Stimulated activated naive CD4-positive, alpha-beta T cell treated with Interleukin-2 at 50 U/mL for 16 hours (primary cell): ENCODE measurements at places on chromosomes 16 and 17.

GRCh38 chr16:27429330-27429871 is 27.4 kb downstream of the IL21R start:
- DNase-seq: no peak

DNA sequence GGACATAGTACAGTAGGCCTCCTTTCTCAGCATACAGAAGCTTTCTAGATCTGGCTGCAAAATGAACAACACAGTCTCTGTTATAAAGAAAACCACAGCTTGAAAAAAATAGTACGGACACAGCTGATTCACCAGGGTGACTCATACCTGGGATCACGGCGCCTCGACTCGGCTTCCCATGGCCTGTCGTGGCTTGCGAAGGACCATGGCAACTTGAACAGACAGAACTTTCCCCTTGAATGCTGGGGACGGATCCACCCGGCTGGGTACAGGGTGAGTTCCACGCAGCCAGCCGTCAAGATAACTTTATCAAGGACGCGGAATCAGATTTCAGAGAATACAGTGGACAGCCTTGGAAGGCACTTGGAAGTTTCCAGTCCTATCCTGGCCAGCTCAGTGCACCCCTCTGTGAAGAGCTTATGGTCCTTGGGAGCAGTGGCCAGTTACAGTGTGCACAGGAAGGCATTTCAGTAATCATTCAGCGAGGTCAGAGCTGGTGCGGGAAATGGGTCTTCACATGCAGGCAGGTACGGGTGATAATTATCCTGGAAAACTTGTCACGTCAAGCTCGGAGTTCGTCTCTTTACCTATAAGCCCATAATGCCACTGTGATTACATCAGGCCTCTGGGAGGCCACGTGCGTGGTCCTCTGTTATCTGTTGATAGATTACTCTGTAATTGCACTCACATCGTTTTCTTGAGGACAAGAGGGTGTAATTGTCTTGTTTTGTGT is 57.9 kb upstream of the MAF start:
- DNase-seq: no peak

- DNase-seq: no peak
Measured at GRCh38 chr17:58277802-58278595, 2.7 kb downstream of the MPO start.

DNA sequence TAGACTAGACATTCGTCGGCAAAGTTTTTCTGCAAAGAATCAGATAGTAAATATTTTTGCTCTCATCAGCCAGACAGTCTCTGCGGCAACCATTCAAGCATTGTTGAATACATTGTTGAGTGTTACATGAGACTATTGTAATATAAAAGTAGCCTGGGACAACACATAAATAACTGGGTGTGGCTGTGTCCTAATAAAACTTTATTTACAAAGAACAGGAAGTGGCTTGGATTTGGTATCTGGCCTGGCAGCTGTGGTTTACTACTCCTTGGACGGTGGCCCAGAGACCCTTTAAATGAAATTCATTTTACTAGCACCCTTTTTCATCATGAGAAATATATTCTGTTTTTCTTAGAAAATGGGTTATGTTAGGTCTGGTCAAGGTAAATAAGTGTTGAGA is 297.2 kb downstream of the WWOX start:
- no peak for DNase-seq

DNA sequence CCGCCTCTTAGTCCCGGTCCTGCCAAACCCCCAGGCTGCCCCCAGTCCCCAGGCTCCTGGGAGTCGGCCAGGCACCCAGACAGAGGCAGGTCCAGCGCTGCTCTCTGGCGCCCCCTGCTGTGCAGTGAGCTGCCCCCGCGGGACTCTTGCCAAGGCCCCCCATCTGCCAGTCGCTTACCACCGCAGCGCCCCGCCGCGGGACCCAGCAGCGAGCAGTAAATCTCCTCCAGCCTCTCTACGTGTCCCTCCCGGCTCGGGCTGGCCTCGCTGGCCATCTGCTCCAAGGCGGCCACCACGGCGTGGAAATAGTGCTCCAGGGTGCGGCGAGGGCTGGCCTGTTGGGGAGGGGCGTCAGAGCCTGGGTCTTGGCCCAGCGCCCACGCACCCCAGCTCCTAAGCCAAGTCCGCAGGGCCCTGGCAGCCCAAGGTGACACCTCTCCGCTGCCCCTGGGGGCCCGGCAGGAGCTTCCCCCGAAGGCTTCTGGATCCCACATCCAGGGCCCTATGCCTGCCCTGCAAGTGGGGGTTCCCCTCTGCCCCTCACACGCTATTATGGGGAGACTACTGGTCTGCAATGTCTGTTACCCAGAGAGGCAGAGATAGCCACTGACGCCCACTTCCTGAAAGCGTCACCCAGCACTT is 33.7 kb upstream of the MFSD6L start:
- DNase-seq: peak; percentile 4

- no peak for DNase-seq
Measured at GRCh38 chr16:24975428-24975889, 39.7 kb downstream of the ARHGAP17 start.

DNA sequence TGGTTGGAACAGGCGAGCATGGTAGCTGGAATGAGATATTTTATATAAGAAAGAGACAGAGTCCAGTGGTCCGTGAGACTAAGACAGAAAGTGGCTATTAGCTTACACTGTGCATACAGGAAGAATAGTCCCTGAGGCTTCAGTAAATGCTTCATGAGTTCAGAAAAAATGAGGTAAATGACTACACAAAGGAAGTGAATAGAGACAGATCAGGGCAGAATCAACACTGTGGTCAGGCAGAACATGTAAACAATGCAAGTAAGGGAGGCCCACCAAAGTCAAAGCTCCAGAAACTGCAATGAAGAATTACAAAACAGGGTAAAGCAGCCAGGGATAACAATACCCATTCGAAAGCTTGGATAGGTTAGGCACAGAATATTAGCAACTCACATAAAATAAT is 4.8 kb downstream of the ABCA10 start:
- no peak for DNase-seq

DNA sequence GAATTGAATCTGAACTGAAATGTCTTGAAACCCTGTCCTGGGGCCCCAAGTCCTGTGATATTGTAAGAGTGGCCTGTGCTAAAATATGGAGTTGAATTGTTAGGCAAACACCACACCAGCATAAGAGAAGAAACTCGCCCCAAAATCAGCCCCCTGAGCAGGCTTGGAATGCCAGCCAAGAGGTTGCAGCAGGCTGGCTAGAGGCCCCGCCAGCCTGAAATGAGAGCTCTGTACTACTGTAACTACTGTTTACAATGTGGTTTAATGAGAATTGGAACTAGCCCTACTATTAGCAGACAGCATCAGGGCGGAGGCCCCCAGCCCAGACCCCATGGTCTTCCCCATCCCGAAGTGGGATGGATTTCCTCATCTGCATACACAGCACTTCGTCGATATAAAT is 23.7 kb downstream of the FBXO39 start:
- no peak for DNase-seq

- DNase-seq: no peak
Measured at GRCh38 chr17:63675607-63676546, 24.0 kb downstream of the LIMD2 start.

DNA sequence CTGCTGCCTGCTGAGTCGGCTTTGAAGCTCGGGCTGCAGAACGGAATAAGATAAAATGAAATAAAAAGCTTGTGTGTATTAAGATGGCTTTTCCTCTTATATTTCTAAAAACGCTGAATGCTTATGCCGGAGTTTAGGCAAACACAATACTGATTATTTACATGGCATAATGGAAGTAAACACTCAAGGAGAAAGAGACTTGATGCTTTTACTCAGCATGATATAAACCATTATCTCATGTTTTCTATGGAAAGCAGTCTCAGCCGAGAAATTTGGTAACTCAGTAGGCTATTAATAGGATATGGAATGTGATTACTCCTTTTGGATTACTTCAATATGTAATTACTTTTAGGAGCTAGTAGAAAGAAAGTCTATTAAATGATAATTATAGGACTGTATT is 153.3 kb downstream of the CDH11 start:
- DNase-seq: no peak

DNA sequence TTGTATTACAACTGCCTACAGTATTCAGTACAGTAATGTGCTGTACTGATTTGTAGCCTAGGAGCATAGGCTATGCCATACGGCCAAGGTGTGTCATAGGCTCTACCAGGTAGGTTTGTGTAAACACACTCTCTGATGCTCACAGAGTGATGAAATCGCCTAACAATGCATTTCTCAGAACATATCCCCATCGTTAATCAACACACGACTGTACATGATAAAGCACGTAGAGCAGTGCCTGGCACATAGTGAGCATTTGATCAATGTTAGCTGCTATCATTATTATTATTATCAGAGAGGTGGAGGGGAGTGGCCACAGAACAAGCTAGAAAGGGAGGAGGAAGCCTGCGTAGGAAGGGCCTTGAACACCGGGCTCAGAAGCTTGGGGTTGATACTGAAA is 81.1 kb upstream of the LHX1 start:
- DNase-seq: no peak

- no peak for DNase-seq
Measured at GRCh38 chr17:33803199-33803685, 451.8 kb upstream of the CCL2 start.

GRCh38 chr17:57284984-57285646 is 28.8 kb downstream of the MSI2 start:
- peak; percentile 46 for DNase-seq
